ENCODE measurements at places on chromosomes 6 and 20. TPM values are rescaled to one million over a fixed set of nuclear protein-coding genes. Genes with fewer than 3 reads are reported as not detected.
A peak's percentile ranks its signal among the peaks of the same experiment; 100 is the strongest.

DNA sequence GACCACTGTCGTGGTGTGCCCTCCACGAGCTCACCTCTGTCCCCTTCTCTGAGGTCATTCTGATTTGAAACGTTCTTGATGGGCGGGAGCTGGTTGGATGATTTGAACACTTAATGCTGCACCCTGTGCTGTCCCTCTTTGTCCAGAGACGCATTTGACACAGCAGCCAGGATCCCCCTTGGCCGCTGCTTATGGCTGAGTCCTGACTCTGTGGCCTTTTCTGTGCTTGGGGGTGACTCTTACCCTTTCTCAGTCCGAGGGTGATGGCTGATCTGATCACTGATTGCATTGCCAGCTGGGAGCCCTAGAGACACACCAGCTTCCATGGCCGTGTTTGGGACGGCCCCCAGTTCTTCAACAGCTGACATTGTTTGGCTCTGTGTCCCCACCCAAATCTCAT, 43.5 kb upstream of the FRMD1 start:
- DNase-seq: no peak

- DNase-seq: no peak
These were observed 45.8 kb upstream of the PNRC1 start for GRCh38 chr6:89034586-89035251.

- no peak for DNase-seq
These were observed 99.6 kb downstream of the MAP3K4 start for GRCh38 chr6:161091151-161091550.

- no peak for DNase-seq
These were observed 14.7 kb downstream of the UCKL1 start for GRCh38 chr20:63941282-63942081.

DNA sequence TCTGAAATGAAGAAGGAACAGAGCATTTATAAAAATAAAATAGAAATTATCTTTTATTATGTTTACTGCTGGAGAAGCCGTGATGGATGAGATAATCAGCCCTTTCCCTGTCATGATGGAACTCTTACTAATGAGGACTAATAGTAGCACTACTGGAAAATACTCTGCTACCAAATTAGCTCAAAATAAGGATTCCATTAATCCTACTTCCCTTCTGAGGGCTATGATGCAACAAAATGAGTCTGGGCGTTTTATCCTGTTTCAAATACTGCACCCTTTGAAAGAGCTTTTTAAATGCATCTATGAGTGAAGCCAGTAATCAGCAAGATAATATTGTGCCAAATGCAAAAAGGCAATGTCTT, 59.3 kb upstream of the CARMIL1 start:
- no peak for DNase-seq

DNA sequence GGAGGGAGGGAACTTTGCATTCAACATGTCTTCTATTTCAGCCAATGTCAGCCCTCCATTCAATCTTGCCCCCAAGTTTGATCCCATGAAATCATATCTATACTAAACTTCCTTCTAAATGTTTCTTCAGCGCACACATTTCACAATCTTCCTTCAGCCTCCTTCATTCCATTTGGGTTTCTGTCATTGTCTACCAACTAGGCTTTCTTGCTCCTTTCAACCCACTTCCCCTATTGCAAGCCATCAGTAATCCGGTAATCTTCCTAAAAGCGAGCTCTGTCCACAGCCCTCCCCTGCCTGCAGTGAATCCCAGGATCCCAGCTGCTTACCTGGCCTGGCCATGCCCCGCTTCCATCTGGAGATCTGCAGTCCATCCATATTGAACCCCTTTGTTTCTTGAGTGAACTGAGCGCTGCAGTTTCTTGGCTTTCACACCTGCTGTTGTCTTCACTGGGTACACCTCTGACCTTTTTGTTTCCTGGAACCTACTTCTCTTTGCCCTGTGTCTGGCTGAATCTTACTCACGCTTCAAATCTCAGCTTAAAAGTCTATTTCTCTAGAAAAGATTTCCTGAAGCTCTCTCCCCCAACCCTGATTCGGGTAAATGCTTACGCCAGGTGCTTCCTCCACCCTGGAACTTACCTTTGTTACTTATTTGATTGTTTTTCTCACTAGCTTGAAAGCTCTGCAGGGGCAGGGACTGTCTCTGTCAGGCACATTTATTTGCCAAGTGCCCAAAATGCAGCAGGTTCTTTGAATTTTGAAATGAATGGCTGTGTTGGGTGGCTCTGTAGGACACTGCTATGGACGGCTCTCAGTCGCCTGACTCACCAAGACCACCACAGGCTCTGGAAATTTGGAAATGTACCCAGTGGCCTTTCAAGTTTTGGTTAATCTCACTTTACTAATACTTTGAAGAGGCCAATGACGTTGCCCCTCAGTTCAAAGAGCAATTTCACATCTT, 50.3 kb downstream of the ADTRP start:
- DNase-seq: no peak

GRCh38 chr6:22727710-22728109, 158.3 kb downstream of the HDGFL1 start:
- DNase-seq: no peak

DNA sequence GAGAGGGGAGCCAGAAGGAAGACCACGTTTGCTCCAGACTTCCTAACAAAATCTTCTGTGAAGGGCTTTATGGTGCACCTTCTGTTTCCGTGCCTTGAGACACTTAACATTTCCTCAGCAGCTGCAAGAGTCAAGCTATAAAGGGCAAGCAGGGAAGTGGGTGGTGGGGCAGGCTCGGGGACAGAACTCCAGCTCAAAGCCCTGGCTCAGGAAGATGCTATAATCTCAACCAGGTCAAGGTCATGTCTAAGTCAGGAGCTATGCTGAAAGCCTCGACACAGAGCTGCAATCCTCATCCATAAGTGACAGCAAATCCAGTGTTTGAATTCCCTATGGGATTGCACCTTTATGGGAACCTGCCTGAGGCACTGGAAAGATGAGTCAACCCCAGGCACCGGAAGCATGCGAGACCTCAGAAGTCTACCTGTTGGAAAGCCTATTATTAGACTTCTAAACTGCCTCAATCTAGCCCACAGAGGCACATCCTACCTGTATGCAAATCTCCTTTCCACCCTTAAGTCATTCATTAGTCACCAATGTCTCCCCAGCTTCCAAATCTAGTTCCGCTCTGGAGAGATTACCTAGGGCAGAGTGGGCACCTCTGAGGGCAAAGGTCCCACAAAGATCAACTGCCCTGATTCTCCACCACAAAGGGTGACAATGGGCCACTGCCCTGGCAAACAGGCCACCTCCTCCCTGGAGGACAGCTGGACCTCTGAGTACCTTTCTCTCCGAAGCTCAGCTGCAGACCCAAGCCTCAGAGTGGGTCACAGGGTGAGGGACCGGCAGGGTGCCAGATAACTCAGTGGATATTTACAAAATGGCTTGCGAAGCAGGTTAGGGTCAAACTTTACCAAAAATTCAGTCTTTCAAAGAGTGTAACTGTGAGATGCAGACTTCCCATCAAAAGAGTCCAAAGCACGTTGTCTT, 287.0 kb downstream of the CDC5L start:
- DNase-seq: no peak

DNA sequence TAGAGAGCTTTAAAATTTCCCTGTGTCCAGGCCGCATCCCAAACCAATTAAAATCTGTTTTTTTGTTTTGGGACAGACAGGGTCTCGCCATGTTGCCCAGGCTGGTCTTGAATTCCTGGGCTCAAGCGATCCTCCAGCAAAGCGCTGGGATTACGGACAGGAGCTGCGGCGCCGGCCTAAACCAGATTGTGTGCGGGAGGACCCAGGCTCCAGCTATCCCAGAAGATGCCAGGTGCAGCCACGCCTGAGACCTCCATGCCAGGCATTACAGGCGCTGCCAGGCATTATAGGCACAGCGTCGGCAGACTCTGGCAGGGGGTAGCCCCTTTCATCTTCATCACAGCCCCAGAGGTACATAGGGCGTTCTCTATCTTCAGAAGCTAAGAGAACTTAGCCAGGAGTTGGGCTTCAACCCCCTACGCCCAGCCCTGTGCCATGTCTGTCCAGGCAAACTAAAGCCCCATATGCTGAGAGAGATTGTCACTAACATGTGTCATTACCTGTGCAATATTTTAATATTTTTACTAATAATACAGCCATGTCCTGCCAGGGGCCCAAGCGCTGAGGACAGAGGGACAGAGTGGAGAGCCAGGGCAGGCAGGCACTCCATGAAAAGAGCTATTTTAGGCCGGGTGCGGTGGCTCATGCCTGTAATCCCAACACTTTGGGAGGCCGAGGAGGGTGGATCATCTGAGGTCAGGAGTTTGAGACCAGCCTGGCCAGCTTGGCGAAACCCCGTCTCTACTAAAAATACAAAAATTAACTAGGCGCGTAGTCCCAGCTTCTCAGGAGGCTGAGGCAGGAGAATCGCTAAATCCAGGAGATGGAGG, 9.8 kb upstream of the GRM4 start:
- DNase-seq: no peak

DNA sequence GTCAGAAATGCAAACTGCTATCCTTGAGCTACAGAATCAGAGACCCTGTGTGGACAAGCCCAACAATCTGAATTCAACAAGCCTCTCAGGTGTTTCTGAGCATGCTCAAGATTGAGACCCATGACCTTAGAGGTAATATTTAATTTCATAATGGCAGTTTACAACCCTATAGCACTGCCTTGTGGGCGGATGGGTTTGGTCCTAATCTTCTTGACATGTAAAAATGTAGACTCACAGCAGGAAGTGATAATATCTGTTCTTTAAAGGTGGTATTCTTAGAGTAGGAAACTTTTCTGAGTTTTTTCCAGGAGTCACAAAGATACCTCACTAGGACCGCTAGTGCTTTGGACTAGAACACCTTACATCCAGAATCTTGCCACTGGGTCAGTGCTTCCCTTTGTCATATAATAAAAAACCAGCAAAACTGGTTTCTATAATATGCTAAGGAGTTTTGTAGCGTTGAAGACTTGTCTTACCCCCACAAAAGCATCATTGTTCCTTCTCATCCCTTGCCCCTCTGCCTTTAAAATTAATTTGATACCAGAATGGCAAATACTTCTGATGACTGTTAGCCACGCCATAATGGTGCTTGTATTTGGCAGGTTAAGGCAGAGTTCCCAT, 52.6 kb downstream of the E2F3 start:
- no peak for DNase-seq

DNA sequence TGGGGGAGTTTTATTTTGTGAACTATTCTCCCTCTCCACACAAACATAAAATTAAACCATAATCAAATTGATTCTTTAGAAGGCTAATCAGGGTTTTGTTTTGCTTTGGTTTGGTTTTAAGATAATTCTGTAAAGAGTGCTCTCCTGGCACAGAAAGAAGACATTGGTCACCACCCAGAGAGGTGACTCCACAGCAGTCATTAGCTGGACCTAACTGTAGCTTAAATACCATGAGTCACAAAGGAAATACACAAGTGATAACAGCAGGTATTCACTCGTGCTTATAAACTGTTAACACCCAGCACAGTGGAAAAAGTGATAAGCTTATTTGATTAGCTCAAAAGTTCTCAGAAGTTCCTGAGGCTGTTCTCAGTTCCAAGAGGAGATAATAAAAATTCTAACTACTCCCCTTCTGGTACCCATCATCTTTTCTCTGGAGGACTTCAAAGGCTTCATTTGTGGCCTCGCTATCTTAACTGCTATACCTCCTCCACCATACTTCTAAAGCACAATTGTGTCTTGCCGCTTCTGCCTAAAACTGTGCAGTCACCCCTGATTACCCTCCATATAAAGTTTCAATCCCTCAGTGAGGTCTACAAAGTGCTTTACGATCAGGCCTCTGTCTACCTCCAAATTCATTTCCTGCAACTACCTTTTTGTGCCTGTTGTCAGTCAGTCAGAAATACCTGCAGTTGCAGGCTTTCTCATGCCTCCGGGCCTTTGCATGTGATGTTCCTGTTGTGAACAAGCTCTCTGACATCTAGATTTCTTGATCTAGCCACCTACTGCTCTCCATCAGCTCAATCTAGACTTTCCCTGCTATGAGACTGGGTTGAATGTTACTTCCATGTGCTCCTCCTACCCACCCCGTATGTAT, 201.1 kb downstream of the SAMD5 start:
- DNase-seq: no peak

GRCh38 chr6:44524476-44525227, 137.1 kb downstream of the CDC5L start:
- no peak for DNase-seq

- DNase-seq: no peak
These were observed 17.3 kb upstream of the SNRPB2 start for GRCh38 chr20:16712511-16712947.

DNA sequence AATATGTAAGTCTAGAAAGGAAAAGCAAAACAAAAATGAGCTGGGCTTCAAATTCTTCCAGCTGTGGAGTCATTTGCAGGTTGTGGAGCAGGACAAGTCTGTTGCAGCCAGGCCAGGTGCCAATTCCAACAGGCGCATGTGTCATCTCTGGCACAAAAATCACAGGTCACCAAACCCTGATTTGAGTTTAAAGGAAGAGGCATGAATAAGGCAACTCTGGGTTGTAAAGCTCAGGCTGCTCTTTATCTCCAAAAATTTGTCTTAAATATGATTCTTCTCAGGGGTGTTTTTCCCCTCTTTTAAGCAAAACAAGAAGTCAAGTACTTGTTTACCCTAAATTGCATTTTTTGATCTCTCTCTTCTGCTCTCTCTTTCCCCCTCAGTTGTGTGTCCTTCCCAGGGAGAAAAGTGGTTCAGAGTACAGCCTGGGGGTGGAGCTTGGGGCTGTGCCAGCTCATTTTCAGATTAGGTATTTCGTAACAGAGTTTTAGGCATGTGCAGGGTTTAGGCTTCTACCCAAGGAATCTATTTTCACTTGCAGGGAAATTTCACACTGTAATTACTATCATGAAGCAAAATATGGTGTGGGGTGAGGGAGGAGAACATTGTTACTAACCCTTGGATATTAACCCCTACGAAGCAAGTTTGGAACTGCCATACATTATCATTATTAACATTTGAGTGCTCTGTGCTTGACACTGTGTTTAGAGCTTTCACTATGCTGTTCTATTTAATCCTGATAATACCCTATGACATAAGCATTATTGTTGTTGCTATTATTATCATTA, 8.3 kb upstream of the NCOA3 start:
- DNase-seq: peak; percentile 75

DNA sequence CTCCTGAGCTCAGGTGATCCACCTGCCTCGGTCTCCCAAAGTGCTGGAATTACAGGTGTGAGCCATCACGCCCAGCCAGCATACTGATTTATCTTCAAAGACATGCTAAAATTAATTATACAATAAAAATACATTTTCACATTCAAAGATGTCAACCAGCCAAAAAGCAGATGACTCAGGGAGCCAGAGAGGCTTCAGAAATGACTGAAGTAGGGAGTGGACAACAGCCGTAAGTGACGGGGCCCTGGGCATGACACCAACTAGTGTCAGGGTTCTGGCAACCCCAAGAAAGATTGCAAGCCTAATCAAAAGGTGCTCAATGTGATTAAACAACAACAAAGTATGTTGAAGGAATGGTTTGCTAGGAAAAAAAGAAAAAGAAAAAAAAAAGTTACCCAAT, 28.4 kb downstream of the GPLD1 start:
- DNase-seq: peak; percentile 36

HFE gene
- total RNA-seq: 0.19 TPM

TRMT6 gene
- total RNA-seq: 26.8 TPM

RAET1L gene
- not detected for total RNA-seq

MICA gene
- not detected for total RNA-seq

SERINC3 gene
- total RNA-seq: 84.8 TPM

ASF1A gene
- total RNA-seq: 90.8 TPM

PLCB1 gene
- total RNA-seq: 0.82 TPM

SAMD3 gene
- total RNA-seq: not detected

HSPA1L gene
- total RNA-seq: 0.72 TPM

MOG gene
- not detected for total RNA-seq

Data from Karpas-422 (cell line).